ENCODE measurements at places on chromosomes 6 and 20. TPM values are rescaled to one million over a fixed set of nuclear protein-coding genes. Genes with fewer than 3 reads are reported as not detected.

DNA sequence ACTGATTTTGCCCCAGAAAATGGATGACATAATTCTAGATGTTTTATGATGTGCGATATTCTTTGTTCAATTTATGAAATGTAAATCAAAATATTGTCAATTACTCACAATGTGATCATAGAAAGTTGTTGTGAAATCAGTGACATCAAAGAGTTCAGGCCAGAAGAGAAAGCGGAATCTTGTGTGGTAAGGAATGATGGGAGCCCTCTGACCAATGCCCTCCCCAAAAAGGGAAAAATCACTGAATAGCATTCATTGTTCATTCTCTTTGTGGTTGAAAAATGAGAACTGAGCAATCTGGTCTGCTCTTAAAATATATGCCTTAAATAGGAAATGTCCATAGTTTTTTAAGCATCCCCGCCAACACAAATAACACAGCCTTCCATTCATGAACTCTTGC, 247.1 kb upstream of the GRIK2 start:
- H3K27ac ChIP-seq: no peak overlapping the region
- no peak for DNase-seq
- H3K27me3 ChIP-seq: no peaks in the 10 kb centered on the region

- peak overlapping the region; percentile 74 for H3K27ac ChIP-seq
- no peak for DNase-seq
- no peaks in the 10 kb centered on the region for H3K36me3 ChIP-seq
- H3K4me1 ChIP-seq: no peaks in the 10 kb centered on the region
These were observed 59.1 kb upstream of the PTPN1 start for GRCh38 chr20:50450881-50451752.

GRCh38 chr6:94289131-94289530, 869.8 kb upstream of the EPHA7 start:
- no peaks in the 10 kb centered on the region for H3K27me3 ChIP-seq
- no peak for DNase-seq
- no peaks in the 10 kb centered on the region for H3K36me3 ChIP-seq
- no peaks in the 10 kb centered on the region for H3K4me1 ChIP-seq
- no peak overlapping the region for H3K27ac ChIP-seq
- no peak overlapping the region for H3K4me3 ChIP-seq

DNA sequence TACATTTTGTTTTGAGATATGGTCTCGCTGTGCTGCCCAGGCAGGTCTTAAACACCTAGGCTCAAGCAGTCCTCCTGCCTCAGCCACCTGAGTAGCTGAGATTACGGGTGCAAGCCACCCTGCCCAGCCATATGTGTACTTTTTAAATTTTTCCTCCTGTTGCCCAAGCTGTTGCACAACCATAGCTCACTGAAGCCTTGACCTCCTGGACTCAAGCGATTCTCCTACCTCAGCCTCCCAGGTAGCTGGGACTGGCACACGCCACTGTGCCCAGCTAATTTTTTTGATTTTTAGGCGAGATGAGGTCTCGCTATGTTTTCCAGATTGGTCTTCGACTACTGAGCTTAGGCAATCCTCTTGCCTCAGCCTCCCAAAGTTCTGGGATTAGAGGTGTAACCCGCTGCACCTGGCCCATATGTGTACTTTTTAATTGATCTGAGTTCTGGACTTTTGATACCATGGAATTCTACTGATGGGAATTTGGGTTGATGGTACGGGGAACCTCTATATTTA, 44.9 kb downstream of the ITCH start:
- no peak overlapping the region for H3K4me3 ChIP-seq
- no peaks in the 10 kb centered on the region for H3K4me1 ChIP-seq
- no peak overlapping the region for H3K27ac ChIP-seq
- no peak for DNase-seq

- no peak for DNase-seq
- no peak overlapping the region for H3K4me3 ChIP-seq
- H3K27me3 ChIP-seq: no peaks in the 10 kb centered on the region
- no peaks in the 10 kb centered on the region for H3K4me1 ChIP-seq
These were observed 98.5 kb downstream of the INSM1 start for GRCh38 chr20:20466341-20466879.

DNA sequence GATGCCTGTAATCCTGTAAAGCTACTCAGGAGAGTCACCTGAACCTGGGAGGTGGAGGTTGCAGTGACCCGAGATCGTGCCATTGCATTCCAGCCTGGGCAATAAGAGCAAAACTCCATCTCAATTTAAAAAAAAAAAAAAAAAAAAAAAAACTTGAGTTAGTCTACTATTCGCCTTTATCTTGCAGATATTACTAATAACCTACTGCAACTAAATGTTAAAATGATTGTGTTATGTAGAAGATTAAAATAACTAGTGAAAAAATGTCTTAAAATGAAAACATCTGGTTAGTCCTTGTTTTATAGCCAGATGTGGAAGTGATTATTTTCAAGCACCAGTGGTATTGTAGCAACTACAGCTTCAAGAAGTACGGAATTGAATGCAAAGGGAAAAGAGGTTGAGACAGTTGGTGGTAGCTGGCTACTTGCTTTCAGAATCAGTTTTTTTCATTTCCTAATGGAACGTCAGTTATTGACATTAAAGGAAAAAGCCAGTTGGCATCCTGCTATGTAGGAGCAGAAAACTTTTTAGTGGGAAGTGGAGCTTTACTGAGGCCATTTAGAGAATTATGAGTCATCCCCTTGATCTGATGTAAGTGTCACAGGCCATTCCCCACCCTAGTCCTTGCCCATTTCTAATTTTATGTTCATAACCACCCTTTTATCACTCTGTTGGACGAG, 43.8 kb upstream of the DYNLRB1 start:
- H3K36me3 ChIP-seq: peaks cover 4% of the 10 kb centered on the region
- DNase-seq: no peak
- no peak overlapping the region for H3K27ac ChIP-seq
- no peaks in the 10 kb centered on the region for H3K27me3 ChIP-seq
- no peaks in the 10 kb centered on the region for H3K4me1 ChIP-seq

DNA sequence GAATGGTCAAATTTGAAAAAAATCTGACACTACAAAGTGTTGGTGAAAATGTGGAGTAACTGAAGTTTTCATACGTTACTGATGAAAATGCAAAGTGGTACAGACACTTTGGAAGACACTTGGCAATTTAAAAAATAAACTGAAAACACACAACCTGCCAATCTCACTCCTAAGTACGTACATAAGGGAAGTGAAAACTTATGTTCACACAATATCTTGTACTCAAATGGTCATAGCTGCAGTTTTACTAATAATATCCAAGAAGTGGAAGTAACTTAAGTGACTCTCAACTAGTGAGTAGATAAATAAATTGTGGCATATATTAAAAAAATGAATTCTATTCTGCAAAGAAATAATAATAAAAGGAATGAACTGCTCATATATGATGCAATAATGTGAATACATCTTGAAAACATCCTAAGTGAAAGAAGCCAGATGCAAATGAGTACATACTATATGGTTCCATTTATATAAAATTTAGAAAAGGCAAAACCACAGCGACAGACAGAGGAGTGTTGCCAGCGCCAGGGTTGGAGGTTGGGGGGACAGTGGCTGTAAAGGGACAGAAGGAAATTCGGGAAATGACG, 198.2 kb downstream of the ERMARD start:
- no peak overlapping the region for H3K4me3 ChIP-seq
- no peak for DNase-seq
- H3K27ac ChIP-seq: no peak overlapping the region

GRCh38 chr20:45338121-45339030, 9.8 kb downstream of the SDC4 start:
- no peak for DNase-seq
- peak overlapping the region; percentile 97 for H3K27ac ChIP-seq
- peaks cover 59% of the 10 kb centered on the region for H3K4me1 ChIP-seq
- H3K4me3 ChIP-seq: no peak overlapping the region
- no peaks in the 10 kb centered on the region for H3K36me3 ChIP-seq

Gene GRM4
- total RNA-seq: not detected

Gene DSN1
- total RNA-seq: 6.9 TPM

Gene CSTF1
- total RNA-seq: 17.1 TPM
